GDM1 (cell line): ENCODE measurements at places on chromosomes 13 and 19.

- no peak for DNase-seq
Observed at GRCh38 chr19:7678971-7679751, 1.5 kb upstream of the TRAPPC5 start.

GRCh38 chr13:106286811-106287210 lies 248.7 kb downstream of the EFNB2 start:
- DNase-seq, result no peak

DNA sequence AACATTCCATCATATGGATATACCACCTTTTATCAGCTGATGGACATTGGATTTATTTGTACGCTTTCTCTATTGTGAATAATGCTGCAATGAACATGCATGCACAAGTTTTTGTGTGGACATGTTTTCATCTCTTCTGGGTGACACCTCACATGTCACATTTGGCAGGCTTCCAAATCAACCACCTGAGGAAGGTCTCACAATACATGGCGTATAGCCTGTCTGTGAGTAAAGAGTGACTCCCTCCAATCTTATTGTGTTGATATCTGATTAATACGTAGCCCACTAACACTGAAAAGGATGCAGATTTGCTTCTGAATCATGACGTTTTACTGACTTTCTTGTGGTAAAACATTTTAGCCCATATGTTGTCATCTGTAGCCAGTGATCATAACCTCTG lies 61.1 kb downstream of the SLC15A1 start:
- no peak for DNase-seq

DNA sequence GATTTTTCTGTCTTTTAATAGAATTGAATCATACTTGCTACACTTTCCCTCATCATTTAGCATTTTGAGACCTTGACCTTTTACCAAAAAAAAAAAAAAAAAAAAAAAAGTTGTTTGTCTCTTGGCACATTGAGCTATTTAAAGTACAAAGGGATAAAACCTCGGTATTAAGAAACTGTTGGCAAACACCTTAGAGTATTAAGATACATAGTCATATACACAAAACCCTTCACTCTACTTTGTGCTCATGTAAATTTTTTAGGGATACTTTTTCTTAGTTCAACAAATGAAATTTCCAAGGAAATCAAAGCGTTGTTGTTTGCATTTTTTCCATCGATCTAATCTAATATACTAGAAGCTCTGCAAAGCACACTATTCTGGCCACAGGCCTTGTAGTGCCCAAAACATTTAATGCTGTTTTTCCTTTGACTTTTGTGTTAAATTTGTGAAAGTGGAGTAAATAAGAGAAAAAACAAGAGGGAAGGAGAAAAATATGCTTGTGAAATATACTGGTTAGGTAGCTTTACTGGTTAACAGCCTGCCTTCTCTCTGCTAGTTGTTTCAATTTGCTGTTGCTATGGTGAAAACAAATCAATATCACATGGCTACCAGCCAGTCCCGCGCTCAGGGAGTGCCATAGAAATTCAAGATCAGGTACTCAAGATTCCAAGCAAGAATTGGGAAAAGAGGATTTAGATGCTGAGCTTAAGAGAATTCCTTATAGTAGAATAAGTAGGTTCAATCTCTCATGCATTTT lies 2.6 kb downstream of the MBNL2 start:
- no peak for DNase-seq

DNA sequence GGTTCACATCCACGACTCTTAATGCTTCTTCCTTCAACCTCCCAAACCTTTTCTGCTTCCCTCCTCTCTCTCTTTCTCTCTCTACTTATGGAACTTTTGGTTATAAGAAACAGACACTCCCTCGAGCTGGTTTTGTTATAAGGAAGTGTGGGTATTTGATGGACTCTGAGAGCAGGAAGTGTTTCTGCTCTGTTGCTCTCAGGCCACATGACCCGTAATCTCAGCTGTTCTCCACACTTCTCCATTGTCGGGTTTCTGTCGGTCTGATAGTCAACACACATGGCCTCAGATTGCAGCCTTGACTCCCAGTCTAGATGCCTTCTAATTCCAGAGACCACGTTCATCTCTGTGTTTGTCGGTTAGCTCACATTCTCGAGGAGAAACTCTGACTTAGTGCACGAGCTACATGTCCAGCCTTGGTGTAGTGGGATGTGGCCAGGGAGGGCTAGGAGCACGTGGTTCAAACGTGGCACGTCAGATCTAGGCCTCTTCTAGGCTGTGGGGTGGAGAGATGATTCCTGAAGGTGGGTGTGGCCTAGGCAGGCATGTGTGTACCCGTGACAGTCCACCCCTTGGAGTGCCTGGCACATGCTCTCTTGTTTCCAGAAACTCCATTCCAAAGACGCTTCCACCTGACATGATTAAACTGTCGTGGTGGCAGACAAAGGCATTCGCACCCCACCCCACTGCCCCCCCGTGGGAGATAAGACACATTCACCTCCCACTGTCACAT lies 26.3 kb downstream of the CNFN start:
- no peak for DNase-seq

GRCh38 chr13:76129305-76130000 lies 493.3 kb downstream of the LMO7 start:
- no peak for DNase-seq

GRCh38 chr13:75876142-75877050 lies 240.3 kb downstream of the LMO7 start:
- DNase-seq, result peak; percentile 75

GRCh38 chr13:86172961-86173360 lies 373.7 kb upstream of the SLITRK6 start:
- no peak for DNase-seq

DNA sequence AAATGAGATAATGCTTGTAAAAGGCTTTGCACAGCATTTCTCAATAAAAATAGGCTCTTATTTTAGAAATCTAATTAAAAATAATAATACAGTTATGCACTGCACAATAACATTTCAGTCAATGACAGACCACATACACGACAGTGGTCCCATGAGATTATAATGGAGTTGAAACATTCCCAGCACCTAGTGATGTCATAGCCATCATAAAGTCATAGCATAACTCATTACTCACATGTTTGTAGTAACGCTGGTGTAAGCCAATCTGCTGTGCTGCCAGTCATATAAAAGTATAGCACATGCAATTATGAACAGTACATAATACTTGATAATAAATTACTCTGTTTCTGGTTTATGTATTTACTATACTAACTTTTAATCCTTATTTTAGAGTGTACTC lies 12.7 kb upstream of the SERPINE3 start:
- no peak for DNase-seq

DNA sequence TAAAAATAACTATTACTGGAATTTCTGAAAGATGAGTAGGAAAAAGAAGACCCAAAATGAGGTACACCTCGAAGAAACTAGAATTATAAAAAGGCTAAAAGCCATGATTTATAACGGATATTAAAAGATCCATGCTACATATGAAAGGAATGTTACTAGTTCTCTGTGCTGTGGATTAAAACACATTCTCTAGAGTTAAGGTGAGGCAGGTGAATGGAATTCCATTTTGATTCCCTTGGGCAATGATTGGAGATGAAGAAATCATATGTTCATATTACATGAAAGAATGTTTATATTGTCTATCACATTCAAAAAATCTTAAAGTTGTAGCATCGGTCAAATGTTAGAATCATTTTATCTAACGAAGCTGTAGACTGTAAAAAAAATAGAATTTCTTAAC lies 783.7 kb downstream of the PCDH9 start:
- no peak for DNase-seq

- no peak for DNase-seq
Observed at GRCh38 chr13:93872376-93872775, 607.1 kb downstream of the DCT start.

- DNase-seq, result no peak
Observed at GRCh38 chr13:113275387-113275786, 21.7 kb upstream of the LAMP1 start.

DNA sequence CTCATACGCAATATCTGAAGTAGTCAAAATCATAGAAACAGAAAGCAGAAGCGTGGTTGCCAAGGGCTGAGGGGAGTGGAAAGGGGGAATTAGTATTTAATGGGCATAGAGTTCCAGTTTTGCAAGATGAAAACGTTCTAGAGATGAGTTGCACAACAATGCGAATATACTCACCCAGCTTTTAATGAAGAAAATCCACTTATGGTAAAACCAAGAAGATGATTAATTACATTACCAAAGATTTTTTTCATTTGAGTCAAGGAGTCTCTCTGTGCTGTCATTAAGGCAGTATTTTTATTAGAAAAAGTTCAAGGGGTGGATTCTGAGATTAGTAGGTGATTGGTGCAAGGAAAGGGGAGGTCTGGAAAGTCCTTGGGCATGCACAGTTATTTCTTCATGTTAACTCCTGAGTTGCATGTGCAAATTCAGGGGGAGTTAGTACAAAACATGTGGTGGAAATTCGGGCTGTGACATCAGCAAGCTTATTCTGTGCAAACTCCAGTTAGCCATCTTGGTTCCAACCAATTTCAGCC lies 6.9 kb upstream of the CBY2 start:
- no peak for DNase-seq

DNA sequence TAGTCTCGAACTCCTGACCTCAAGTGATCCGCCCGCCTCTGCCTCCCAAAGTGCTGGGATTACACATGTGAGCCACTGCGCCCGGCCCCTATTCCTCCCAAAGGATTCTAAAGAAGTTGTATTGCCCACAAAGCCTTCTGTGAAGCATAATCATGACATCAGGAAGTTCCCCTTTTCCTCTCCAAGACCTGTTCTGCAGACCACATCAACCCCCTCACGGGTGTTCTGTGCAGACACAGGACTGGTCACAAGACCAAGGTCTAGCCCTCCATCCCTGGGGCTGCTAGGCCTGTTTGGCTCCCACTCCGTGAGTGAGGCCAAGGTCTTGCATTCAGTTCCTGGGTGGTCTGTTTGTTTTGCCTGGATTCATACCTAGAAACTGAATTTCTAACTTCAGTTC lies 178.1 kb downstream of the FLT1 start:
- no peak for DNase-seq

- DNase-seq, result no peak
Observed at GRCh38 chr19:18007917-18008673, at the start of gene ARRDC2. Gene ARRDC2 (plus strand): TSS chr19:18008170. CDS start chr19:18008311, 141 bp downstream.

DNA sequence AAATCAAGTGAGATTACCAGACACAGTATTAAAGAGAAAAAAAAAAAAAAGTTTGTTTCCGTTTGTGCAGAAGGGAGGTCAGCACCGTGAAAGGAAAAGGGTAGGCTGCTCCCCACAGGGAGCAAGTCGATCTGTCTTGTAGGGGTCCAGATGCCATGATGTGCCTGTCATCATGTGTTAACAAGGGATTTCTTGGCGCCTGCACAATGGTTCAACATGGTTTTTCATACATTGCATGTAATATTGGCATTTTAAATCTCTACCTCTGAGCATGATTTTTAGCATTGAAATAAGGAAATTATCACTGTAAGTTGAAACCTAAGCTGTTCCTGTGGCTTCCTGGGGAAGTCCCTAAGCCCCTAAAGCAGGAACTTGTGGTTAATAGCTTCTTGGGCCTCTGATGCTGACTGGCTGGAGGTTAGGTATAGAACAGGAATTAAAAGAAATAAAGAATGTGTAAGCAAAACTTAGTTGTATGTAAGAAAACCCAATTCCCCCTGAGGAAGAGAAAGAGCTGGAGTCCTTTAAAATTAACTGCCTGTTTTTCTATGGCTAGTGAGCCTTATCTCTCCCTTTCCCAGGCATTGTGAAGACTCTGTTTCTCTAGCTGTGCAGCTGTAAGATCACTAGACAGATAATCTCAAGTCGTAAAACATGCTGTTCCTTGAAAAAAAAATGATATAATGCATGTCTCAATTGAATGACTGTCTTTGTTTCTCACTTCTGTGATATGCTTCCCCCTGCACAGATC lies 7.4 kb upstream of the FCGBP start:
- peak; percentile 52 for DNase-seq

DNA sequence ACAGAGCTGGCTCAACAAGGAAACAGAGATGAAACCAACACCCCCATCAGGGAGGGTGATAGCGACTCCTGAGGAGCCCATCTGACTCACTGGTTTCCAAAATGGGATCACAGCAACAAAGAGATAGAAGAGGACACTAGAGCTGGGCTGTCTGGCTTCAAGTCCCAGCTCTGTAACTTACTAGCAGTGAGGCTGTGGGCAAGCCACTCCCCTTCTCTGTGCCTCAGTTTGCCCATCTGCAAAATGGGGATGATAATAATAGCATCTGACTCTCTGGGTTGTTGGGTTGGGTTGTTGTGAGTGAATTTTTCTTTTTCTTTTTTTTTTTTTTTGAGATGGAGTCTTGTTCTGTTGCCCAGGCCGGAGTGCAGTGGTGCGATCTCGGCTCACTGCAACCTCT lies 14.3 kb downstream of the IGSF23 start:
- no peak for DNase-seq

DNA sequence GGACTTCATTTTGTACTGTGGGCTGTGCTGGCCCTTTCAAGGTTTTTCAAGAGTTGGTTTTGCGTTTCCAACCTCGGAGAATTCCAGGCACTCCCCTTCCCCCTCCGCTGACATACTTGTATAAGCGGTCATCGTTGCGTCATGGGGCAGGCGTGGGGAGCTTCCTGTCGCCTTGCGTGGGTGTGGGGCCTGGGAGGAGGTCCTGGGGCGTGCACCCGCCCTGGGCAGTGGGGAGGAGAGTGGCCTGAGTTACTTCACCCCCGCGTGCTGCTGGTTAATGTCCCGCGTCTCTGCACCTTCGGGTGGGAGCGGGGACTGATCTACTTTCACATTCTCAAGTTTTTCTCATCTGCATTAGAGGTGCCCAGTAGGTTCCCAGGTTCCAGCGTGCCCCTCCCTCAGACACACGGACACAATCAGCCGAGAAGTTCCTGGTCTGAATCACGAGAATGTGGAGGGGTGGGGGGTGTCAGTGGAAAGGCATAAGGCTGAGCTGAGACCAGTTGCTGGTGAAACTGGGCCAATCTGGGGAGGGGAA lies 4.1 kb downstream of the IER2 start:
- DNase-seq, result peak; percentile 27

GRCh38 chr19:19074196-19074882 lies 10.5 kb downstream of the SLC25A42 start:
- no peak for DNase-seq

DNA sequence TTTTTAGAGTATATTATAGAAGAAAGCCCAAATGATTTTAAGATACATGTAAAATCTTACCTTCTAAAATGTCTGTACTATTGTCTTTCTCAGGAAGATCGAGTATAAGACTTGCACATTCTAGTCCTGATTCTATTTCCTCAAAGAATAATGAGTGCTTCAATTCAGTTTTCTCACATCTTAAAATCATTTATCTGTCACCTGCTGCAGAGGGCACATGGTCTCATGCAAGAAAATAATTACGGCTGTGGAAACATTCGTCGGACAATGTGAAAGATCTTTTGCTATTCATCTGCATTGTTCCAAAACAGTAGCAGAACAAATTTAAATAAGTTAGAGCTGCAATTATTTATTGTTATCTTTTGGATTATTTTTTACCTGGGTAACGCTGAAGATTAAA lies 1403.5 kb downstream of the PCDH9 start:
- no peak for DNase-seq

DNA sequence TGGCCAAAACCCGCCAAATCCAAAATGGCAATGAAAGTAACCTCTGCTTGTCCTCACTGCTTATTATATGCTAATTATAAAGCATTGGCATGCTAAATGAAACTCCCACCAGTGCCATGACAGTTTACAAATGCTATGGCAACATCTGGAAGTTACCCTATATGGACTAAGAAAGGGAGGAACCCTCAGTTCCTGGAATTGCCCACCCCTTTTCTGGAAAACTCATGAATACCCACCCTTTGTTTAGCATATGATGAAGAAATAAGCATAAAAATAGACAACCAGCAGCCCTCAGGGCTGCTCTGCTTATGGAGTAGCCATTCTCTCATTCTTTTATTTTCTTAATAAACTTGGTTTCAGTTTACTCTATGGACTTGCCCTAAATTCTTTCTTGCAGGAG lies 269.8 kb downstream of the OLFM4 start:
- DNase-seq, result no peak
